ENCODE measurements at places on chromosomes 2 and 18. TPM values are rescaled to one million over a fixed set of nuclear protein-coding genes. Genes with fewer than 3 reads are reported as not detected.

The MRPL30 gene
- 46.4 TPM for total RNA-seq

The SLC9A2 gene
- total RNA-seq, result 0.33 TPM

DNA sequence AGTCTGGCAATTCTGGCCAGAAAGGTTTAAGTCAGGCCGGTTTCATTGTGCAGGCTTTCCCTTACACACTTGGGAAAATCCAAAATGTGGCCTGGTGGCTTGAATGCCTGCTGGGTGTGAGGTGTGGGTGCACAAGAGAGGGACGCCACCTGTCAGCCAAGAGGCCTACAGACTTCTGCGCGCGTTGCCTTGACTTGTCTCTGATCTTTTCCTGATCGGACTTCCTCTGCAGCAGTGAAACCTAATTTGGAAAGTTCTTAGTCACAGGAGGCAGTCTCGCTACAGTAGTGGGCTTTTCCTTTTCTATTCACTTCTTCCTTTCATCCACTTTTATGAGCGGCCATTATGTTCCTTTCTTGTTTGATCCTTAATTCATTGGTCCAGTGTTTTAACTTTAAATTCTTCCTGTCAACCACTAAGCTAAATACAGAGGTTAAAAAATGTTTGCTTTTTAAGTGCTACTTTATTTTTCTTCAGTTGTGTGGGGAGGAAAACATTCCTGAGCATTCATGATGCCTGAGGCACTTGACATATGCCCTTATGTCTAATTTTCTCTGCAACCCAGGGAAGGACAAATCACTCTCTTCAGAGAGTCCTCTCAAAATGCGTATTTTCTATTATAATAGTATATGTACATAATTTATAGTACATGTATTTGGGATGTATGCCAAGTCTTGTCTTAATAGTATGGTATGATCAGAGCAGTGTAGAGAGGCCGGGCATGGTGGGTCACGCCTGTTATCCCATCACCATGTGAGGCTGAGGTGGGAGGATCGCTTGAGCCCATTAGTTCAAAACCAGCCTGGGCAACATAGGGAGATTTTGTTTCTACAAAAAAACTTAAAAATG, 128.9 kb downstream of the WDSUB1 start:
- DNase-seq, result no peak

DNA sequence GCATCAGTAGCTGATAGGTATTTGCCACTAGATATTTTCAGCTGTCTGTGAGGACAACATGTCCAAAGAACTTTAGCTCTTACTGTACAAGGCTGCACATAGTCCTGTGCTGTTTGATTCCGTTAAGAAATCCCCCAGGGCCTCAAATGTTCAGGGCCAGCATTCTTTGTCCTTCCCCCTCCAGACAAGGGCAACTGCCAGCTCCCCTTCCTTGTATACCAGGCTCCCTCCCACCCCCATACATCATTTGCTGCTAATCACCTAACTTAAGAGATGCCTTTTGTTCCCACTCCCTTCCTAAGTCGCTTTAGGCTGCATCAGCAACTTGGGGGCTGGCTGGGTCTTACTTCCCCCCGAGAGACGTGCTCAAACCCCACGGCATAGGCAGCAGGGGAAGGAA, 138.7 kb downstream of the CDH20 start:
- no peak for DNase-seq

DNA sequence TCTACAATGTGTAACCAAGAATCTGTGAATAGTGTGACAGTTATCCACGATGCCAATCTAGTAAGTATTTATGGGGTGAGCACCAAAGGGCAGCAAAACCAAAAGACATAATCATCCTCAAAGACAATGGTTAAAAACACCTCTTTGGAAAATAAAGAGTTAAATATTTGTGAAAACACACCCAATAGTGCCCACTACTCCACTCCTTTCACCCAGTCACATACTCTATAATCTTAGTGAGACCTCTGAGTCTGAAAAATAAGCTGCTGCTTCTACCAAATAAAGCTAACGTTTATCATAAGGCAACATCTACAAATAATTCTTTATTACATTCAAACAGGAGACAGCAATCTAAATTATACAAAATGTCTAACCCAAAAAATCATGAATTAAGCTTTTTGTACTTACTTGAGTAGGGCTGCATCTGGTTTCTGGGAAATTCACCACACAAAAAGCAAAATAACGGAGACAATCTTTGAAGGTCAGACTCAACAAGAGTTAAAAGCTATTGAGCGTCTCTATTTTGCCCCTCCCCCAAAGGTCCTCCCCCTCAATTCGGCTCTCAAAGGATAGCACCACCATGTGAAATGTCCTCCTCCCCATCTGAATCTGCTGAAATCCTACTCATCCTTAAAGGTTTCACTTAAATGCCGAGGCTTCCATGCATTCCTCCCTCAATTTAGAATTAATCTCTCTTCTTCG, 2.0 kb downstream of the RAPH1 start:
- DNase-seq, result peak; percentile 45

DNA sequence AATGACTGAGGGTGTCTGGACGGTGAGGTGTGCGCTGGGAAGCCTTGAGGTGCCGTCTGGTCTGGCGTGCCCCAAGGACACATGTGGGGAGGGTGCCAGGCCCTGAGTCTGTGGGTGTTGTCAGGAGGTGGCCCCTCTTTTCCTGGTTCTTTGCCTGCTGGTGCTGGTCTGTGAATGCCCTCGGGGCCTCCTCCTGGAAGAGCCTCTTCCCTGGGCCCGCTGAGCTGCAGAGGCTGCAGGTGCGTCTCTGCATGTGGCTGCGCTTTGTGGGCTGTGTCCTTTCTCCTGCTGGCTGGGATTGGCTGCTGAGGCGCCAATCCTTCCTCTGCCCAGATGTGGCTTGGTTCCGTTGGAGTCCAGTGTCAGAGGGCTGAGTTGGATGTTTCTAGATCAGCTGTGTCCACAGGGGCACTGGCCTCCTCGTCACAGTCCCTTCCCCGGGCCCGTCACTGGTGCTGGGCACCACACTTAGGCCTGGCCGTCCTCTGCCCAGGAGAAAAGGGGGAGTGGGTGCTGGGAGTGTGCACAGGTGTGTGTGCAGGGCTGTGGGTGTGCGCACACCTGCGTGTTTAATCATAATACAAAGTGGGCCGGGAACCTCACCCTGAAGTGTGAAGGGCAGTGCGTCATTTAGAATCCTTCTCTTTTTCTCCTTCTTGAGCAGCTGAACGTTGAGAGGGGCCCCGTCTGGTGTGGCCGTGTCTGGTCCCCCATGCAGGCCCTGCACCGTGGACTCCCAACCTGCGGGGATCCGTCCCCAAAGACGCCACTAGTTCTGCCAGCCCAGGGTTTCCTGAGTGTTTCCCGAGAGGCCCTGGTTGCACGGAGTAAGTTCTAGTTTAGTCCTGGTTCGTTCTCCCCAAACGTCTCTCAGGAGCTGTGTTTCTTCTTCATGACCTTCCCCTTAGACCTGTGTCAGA, 35.5 kb downstream of the RTP5 start:
- DNase-seq, result no peak

GRCh38 chr2:72562451-72563153, 263.2 kb downstream of the EXOC6B start:
- DNase-seq, result no peak
